ENCODE measurements at places on chromosomes 1 and 21.
A peak's percentile ranks its signal among the peaks of the same experiment; 100 is the strongest.

DNA sequence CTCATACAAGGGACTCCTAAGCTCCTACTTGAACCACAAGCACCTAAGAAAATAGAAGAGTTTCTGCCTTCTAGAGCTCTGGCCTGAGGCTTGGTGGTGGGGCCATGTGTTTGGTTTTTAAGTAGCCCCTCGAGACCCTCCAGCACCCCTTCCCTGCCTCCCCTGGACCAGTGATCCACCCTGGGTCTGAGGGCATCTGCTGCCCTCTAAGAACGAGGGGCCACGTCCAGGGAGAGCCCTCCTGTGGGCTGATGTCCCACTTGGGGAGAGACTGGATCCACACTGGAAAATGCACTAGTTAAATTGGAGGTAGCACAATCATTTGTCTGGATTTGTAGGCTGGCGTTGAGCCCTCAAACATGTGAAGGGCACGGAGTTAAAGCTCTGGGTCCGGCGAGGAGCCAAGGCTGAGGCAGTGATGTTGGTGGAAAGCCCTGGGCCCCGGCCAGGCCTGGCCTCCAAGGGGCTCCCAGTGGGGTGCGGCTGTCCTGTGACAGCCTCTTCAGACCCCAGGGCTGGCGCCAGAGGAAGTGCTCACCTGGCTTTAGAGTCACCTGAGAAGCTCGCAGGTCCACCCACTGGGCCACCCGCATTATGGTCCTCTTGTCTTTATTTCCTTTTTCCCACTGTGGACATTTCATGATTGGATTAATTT, 65.2 kb downstream of the SLC37A1 start:
- DNase-seq: no peak

DNA sequence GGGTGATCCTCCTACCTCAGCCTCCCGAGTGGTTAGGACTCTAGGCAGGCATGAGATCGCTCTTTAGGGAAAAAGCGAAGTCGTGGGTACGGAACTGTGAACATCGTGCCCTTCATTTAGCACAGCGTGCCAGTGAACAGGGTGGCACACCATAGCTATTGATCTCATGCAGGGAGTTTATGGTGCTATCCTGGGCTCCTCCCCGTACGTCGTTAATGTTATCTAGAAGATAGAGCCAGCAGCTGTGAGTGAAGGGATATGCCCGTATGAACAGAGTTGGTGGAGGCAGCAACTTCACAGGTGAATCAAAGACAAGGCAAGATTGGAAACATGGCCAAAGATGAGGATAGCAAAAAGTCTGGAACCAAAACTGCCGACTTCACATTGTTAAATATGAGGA, 11.2 kb downstream of the CLCN6 start:
- no peak for DNase-seq

- no peak for DNase-seq
These were observed 16.4 kb downstream of the HTR1D start for GRCh38 chr1:23200883-23201282.

- peak; percentile 37 for DNase-seq
These were observed 1.7 kb upstream of the ZBTB18 start for GRCh38 chr1:244049162-244050013.

DNA sequence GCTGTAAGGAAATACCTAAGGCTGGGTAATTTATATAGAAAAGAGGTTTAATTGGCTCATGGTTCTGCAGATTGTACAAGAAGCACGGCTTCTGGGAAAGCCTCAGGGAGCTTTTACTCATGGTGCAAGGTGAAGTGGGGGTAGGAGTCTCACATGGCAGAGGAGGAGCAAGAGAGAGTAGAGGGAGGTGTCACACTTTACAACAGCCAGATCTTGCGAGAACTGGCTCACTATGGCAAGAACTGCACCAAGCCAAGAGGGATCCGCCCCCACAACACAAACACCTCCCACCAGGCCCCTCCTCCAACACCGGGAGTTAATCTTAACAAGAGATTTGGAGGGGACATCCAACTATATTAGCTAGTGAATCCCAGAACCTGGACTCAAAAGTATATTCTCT, 135.4 kb upstream of the SOD1 start:
- no peak for DNase-seq

GRCh38 chr1:40053138-40053887, 12.8 kb downstream of the CAP1 start:
- no peak for DNase-seq

Data from stimulated activated CD8-positive, alpha-beta memory T cell treated with anti-CD3 and anti-CD28 coated beads, Interleukin-4, amount 100 ng/mL, for 48 hours (primary cell).